ENCODE measurements at places on chromosomes 7 and 10.

DNA sequence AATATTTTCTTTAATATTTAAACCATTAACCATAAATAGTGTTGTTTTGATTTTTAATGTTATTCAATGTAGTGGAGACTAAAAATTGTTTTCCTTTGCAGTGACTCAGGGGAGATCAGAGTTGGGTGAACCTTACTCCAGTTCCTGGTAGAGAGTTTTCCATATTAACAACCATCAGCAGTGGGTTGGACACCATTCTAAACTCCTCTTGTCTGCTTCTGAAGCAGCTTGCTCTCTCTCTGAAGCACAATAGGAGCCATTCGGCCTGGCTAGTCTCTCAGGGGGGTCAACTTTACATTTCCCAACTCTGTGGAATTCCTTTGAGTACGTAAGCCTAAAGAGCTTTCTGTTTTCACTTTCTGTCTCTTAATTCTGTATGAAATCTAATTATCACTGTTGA, 9.4 kb upstream of the NRG3 start:
- DNase-seq = no peak

DNA sequence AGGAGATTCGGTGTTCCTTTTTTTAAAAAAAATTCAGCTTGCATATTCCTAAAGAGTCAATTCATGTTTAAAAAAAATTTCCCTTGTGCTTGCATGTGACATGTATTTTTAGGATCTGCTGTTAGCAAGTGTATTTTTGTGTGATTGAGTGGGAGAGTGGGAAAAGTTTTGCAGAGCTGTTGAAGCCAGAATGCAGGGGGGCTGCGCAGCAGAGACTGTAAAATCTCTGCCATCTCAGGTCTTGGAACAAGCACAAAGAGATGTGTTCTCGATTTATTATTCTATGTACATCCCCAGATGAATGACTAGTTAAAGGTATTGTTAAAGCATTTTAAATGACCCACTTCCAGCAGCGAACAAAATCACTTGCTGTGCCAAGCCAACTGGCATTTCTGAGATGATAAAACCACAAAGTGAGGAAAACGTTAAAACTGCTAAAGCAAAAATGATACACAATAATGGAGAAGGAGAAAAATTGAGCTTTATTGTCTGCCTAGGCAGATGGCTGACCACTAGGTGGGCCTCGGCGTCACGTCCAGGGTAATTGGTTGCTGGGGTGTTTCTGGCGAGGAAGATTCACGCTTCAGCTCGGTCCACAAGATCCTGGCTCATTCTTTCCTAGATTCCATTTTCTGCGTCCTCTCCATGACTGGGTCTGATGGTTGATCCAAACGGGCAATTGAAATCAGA, 67.0 kb upstream of the ATRNL1 start:
- DNase-seq = no peak

GRCh38 chr7:42233171-42233570, 3.8 kb downstream of the GLI3 start:
- no peak for DNase-seq

GRCh38 chr10:11616021-11616420, 4.6 kb upstream of the USP6NL start:
- no peak for DNase-seq

- no peak for DNase-seq
Observed at GRCh38 chr7:126529833-126530232, 722.9 kb downstream of the GRM8 start.

- no peak for DNase-seq
Observed at GRCh38 chr10:115861864-115862263, 411.1 kb downstream of the GFRA1 start.

GRCh38 chr7:98418271-98418635, 17.4 kb upstream of the BAIAP2L1 start:
- DNase-seq = no peak

- DNase-seq = no peak
Observed at GRCh38 chr7:20219446-20220292, 2.5 kb upstream of the MACC1 start.

DNA sequence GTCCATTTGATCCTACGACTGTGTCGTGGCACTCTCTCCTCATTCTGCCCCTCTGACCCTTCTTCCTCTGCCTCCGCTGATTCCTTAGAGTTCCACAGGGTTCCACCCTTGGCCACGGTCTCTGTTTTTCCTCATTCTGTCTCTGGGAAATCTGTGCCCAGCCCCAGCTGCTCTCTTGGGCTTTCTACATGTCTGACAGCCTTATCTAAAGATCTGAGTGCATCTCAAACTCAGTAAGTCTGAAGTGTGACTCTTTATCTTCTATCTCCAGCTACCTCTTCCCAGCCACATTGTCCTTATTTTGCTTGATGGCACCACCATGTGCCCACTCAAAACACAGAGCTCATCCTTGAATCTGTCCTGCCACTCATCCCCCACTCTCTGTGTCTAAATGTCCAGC, 62.1 kb upstream of the AQP1 start:
- no peak for DNase-seq

DNA sequence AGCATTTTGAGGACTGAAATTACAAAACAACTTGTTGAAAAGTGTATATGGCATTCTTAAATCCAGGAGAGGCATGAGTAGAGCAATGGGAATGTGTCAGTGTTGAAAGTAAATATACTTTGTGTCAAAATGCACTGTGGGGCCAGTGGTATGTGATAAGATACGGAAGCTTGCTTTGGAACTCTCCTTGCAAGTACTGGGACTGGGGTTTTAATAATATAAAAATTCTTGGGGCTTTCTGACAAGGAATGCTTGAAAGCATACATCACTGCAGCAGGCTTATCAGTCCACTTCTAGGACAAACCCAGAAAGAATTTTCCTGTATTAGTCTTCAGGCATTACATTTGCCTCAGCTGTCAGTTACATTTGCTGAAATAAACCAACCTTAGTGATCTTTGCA, 472.8 kb upstream of the FZD8 start:
- DNase-seq = no peak

DNA sequence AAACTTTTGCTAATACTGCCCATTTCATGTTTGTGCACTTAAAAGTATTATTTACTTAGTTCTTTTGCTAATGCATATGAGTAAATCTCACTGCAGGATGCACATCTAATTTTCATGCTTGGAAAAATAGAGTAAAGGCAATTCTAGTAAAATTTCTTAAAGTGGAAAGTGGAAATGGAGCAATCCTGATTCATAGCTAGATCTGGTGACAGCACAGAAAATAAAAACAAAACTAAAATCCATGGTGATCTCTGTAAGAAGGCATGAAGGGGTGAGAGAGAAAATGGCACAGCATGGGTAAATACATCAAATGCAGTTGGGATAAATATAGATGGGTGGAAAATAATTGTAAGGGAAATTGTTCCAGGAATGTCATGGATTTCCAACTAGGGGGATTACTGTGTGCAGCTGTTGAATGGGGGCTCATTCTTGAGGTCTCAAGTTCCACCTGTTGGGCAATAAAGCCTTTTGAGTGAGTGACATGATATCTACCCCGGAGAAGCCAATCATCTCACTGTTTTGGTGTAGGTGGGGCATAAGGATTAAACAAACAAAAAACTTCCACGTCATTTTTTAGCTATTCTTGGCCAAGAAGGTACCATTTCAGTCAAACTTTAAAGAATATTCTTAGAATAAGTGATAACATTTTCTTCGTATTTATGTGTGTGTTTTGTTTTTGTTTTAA, 1.7 kb upstream of the MCU start:
- DNase-seq = no peak

Measured in activated naive CD4-positive, alpha-beta T cell treated with anti-CD3 and anti-CD28 coated beads, Interleukin-2, amount 50 U/mL, for 72 hours (primary cell).